ENCODE measurements at places on chromosomes 7 and 10.

- no peak for DNase-seq
Observed at GRCh38 chr10:86299562-86299961, 67.0 kb downstream of the GRID1 start.

- DNase-seq = no peak
Observed at GRCh38 chr10:114195079-114195478, 15.9 kb downstream of the TDRD1 start.

DNA sequence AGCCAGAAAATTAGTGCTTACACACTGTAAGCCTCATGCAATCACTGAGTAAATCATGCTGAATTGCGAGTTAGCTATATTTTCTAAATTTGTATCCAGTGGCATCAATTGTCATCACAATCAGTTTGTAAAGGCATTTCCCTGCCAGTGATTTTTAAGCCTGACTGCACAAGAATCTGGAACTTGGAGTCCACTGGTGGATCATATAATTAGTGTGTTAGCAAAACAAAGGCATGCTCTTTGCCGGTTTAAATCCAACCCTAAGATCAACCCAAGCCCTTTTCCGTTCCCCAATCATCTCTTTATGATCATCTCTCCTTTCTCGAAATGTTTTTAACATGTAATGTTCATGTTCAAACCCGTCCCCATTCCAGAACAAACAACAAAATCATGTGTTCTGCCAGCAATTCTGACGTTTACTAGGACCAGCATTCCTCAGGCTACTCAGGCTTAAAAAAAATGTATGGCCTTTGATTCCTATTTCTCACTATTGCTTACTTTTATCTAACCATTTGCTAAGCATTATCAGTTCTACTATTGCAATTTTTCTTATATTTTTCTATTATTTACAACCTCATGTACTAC lies 649.2 kb downstream of the SORCS1 start:
- DNase-seq = no peak

- DNase-seq = no peak
Observed at GRCh38 chr7:41924796-41925195, 221.9 kb upstream of the INHBA start.

GRCh38 chr7:81845744-81846241 lies 75.9 kb upstream of the HGF start:
- DNase-seq = no peak

DNA sequence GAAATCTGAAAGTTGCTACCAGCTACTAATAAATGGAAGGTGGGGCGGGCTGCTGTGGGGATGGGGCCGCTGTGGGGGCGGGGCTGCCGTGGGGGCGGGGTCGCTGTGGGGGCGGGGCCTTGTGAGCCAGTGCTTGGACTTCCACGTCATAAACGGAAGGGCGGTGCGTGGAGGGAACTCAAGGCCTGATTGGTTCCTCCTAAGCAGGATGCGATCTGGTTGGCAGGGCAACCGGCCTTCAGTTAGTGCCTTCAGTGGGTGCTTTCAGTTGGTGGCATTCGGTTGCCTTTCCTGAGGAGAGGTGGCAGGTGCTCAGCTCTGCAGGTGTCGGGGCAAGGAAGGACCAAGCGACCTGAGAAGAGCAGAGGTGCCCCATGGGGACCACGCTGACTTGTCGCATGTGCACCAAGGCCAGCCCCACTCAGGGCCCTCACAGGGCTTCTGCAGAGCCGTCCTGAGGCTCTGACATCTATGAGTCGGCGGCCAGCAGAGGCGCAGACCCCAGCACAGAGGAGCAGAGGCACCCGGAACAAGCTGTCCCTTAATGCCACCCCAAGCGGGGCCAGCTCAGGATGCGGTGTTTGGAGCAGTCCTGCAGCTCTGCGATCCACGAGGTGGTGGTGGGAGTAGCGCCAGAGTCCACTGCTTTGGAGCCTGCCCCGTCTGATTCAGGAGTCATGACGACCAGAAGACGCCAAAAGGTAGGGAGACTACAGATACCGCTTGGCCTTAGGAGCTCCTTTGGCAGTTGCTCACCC lies 54.4 kb upstream of the PDSS1 start:
- DNase-seq = no peak

GRCh38 chr10:125213541-125214282 lies 53.3 kb upstream of the CTBP2 start:
- DNase-seq = no peak

DNA sequence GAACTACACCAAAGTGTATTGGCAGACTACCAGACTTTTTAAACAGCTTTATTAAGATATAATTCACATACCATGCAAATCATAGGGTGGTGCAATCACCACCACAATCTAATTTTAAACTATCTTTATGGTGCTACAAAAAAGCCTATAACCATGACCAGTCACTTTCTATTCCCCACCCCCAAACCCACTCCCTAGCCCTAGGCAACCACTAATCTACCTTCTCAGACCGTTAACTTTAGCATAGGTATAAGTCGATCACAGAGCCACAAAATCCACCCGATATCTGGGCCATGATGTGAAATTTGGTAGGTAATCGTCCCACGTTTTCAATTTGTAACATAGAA lies 536 bp upstream of the POM121 start:
- DNase-seq = no peak

DNA sequence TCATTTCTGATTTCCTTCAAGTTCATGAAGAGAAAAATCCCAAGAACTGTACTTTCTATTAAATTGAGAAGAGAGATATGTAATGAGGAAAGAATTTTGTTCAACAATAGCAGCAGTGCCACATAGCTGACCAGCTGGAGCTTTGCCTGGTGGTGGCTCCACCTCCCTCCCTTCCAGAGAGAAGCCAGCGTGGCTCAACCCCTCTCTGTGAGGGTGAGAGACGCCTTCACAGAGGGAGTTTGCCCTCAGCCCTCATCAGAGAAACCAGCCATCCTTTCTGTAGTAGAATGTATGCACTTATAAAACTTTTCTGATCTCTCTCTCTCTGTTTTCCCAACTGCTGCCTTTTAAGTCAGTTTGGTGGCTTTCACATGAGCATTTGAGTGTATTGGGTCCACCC lies 20.5 kb upstream of the COL1A2 start:
- peak; percentile 41 for DNase-seq

DNA sequence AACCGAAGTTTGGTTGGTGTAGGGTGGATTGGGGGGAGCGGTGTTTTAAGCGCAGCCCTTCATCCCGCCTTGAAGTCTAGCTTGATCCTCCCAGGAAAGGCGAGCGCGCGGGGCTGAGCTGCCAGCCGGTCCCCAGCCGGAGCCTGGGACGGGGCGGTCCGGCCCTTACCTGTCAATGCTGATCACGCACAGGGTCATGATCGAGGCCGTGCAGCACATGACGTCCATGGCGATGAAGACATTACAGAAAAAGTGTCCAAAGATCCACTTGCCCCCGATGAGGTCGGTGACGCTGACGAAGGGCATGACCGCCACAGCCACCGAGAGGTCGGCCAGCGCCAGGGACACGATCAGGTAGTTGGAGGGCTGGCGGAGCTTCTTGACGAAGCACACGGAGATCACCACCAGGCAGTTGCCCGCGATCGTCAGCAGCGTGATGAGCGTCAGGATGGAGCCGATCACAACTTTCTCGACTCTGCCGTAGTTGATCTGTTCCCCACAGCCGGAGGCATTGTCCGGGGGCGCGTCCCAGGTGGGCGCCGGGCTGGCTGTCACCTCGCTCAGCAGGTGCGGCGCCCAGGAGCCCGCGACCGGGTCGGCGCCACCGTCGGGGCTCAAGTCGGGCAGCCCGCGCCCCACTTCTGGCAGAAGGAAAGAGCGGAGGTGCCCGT lies 740 bp downstream of the HTR7 start:
- no peak for DNase-seq

DNA sequence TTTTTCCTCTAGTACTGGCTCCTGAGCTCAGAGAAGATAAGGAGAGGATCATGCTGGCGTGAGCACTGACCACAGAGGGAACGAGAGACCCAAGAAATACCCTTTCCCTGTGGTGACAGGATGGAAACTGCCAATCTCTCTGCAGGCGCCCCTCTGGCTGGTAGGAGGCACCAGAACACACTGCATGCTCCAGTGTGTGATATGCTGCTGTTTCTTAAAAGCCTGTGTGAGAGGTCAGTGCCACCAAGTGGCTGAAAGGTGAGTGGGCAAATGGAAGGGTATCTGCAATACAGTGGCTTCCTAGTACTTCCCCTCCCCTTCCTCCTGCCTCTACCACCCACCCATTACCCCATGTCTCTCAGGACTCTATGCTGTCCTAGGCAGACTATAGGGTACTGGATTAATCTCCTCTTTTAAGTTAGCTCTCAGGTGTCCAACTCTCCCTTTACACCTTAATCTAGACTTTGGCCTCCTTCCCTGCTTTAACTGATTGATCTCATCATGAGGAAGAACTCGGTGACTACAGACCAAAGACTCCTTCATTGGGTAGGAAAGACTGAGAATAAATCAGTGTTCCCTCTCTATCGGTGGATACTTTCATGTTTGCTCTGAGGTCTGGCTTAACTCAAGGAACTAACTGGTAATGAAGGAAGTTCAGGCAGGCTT lies 283.6 kb downstream of the ADRA2A start:
- DNase-seq = peak; percentile 26

DNA sequence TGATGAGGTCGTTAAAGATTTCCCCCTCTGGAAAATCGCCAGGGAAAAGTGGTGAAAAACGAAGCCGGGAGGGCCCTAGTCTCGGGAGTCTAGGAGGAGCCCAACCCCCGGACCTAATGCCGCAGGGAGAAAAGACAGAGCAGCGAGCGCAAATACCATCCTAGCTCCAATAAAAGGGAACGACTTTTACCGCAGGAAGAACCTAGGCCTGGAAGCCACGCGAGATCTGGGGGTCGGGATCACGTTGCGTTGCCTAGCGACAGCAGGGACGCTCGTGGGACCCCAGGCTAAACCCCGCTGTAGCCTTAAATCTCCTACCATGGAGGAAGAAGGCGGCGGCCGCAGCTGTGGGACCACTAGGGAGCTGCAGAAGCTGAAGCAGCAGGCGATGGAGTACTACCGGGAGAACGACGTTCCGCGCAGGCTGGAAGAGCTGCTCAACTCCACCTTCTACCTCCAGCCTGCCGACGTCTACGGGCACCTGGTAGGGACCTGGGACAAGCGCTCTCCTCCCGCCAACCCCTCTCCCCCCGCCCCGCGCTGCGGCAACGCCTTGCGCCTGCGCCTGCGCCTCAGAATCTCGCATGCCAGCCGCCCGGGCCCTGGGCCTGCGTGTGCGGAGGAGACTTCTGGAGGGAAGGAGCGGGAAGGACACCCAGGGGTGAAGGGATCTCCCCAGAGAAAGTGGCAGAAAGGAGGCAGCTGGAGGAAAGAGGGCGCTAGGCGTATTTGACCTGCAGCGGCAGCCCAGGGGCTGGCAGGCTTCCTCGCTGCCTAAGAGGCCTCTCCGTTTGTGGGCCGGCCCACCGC lies at the start of gene ENO4:
Gene ENO4, plus strand, starts transcription at position 252 of the 810 bp plus-strand sequence. Its CDS starts 68 bp downstream, at position 320.
- peak; percentile 14 for DNase-seq

DNA sequence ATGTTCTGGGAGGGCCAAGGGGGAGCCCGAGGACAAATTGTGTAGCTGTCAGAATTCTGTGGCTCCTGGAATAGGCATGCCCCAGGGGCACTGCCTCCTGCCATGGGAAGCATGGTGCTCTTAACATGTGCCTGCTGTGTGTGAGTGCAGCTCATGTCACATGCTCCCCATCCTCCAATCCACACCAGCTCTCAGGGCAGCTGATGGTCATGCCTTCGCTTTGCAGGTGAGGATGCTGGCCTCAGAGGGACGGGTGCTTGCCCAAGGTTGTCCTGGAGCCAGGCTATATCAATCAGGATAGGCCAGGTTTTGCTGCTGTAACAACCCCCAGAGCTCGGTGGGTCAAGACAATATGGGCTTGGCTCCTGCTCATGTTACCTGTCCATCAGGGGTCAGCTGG lies 303.4 kb downstream of the RPS24 start:
- DNase-seq = no peak

GRCh38 chr7:135900065-135900546 lies 77.1 kb downstream of the MTPN start:
- DNase-seq = no peak

DNA sequence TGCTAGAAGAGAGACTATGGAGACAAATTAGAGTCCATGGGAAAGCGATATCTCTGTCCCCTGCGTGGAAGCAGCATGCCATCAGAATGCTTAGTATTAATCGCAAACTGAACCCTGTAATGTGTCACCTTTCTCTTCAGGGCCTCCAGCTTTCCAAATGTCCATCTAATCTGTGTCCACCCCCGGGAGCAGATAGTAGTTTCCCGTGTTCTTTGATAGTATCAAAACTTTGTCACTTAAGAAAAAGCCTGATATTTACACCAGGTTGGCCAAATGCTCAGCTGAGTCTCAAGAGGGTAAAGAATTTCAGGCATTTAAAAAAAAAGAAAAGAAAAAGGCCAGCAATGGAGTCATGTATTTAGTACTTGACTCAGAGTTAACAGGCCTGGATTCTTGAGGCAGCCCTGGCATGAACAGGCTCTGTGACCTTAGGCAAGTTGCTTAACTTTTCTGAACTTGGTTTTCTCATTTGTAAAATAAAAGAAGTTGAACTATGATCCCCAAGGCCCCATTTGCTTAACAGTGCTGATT lies 10.4 kb upstream of the GSAP start:
- no peak for DNase-seq

GRCh38 chr10:88116481-88116880 lies 253.1 kb downstream of the PTEN start:
- no peak for DNase-seq

- no peak for DNase-seq
Observed at GRCh38 chr10:61878740-61879068, 22.8 kb upstream of the ARID5B start.

DNA sequence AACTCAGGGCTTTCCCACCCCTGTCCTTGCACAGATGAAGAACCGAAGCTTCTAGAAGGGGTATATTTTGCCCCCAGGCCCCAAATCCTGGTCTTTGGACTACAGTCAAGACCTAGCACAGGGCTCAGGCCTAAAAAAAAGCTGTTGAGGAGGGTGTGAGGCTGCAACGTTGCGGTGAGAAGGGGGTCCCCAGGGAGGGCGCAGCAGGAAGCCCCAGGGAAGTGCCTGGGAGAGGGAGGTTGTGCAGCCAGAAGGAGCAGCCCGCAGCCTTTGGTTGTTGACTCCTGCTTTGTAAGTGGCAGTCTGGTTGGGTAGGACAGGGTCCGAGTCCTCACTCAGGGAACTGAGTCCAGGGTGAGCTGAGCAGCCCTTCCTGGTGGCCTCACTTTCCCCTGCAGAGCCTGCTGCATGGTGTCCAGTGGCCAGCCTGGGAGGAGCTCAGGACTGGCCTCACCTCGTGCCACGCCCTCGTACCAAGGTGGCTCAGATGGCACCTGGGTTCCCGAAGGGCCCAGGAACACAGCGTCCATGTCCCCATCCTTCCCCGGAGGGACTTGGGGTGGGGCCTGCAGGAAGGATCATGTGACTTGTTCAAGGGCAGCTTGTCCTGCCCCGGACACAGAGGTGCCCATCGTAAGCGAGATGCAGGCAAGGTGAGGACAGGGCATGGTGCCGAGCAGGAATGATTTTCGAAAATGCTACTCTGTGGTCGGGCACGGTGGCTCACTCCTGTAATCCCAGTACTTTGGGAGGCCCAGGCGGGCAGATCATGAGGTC lies 166.4 kb upstream of the TNRC18 start:
- no peak for DNase-seq
